ENCODE measurements at places on chromosomes 5 and 9. TPM values are rescaled to one million over a fixed set of nuclear protein-coding genes. Genes with fewer than 3 reads are reported as not detected.

DRD1 gene
- total RNA-seq: 0.19 TPM

IFNB1 gene
- total RNA-seq: not detected

CETN3 gene
- 19.9 TPM for total RNA-seq

IQGAP2 gene
- 57.0 TPM for total RNA-seq

ZNF658 gene
- 6.7 TPM for total RNA-seq

FPGS gene
- 178 TPM for total RNA-seq

MGAT1 gene
- total RNA-seq: 135 TPM

- H3K36me3 ChIP-seq: no peaks in the 10 kb centered on the region
- no peak for DNase-seq
- H3K27ac ChIP-seq: no peak overlapping the region
- H3K27me3 ChIP-seq: no peaks in the 10 kb centered on the region
- H3K4me3 ChIP-seq: no peak overlapping the region
- no peaks in the 10 kb centered on the region for H3K4me1 ChIP-seq
Observed at GRCh38 chr5:122151640-122152039, 22.3 kb downstream of the ZNF474 start.

- no peak overlapping the region for H3K27ac ChIP-seq
- H3K27me3 ChIP-seq: no peaks in the 10 kb centered on the region
- no peaks in the 10 kb centered on the region for H3K4me1 ChIP-seq
- no peak overlapping the region for H3K4me3 ChIP-seq
Observed at GRCh38 chr5:31757806-31758205, 118.9 kb downstream of the PDZD2 start.

DNA sequence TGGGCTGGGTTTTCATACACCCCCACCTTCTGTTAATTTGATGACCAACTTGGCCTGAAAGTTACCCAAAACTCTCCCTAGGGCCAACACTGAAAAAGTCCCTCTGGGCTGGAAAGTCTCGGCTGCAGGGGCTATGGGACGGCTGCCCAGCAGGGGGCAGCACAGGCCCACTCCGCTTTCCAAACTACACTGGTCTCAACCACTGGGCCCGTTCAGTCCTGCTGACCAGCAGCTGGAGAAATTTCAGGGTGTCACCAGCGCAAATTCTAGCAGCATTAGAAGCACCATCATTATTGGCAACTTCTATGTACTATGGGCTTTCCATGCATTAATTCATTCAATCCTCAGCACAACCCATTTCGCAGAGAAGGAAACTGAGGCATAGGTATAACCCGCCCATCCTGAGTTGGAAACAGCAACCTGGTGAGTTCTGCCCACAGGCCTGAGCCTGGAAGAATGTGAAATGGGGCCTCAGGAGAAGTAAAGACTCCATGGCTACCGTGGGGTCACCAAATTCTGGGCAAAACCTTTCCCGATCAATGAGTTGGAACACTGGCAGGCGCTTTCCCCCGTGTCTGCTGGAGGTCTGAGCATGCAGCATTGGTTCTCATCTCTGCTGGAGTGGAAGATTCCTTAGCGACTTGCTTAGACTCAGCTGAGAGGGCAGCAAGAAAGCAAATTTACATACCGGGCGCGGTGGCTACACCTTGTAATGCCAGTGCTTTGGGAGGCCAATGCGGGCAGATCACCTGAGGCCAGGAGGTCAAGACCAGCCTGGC, 9.7 kb downstream of the ORM2 start:
- H3K27me3 ChIP-seq: no peaks in the 10 kb centered on the region
- H3K36me3 ChIP-seq: peaks cover 78% of the 10 kb centered on the region

DNA sequence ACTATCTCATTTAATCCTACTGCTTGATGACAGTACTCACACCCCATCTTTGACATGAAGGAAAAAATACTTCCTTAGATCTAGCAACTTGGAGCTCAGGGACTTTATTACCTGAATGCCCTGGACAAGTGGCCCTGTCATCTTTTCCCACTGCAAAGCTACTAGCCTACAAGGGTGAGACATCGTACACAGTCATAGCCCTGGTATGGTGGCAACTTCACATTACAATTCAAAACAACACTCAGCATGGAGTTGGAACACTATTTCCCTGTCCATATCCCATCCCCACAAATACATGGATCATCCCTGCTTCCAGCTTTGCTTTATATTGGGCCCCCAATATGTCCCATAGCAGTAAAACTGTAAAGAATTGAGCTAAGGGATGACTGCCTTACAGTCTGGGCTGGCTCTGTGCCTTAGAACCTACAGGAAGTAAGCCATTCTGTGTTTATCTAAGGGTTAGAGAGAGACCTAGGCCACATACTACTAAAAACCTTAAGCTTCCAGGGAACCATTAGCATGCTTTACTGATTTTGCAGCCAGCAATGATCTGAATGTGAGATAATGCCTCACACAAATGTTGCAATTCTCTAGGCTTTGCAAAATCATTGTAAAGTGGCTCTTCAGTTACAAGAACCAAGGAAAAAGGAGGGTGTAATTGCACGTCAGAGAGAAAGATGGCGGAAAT, 55.9 kb downstream of the OTULIN start:
- DNase-seq: no peak
- H3K27ac ChIP-seq: no peak overlapping the region
- H3K36me3 ChIP-seq: peaks cover 8% of the 10 kb centered on the region
- H3K4me3 ChIP-seq: no peak overlapping the region
- no peaks in the 10 kb centered on the region for H3K4me1 ChIP-seq

- no peak overlapping the region for H3K4me3 ChIP-seq
- H3K27ac ChIP-seq: no peak overlapping the region
- no peaks in the 10 kb centered on the region for H3K27me3 ChIP-seq
- no peak for DNase-seq
- H3K4me1 ChIP-seq: peaks cover 40% of the 10 kb centered on the region
- no peaks in the 10 kb centered on the region for H3K36me3 ChIP-seq
Observed at GRCh38 chr9:69191231-69191630, 17.2 kb downstream of the TJP2 start.

DNA sequence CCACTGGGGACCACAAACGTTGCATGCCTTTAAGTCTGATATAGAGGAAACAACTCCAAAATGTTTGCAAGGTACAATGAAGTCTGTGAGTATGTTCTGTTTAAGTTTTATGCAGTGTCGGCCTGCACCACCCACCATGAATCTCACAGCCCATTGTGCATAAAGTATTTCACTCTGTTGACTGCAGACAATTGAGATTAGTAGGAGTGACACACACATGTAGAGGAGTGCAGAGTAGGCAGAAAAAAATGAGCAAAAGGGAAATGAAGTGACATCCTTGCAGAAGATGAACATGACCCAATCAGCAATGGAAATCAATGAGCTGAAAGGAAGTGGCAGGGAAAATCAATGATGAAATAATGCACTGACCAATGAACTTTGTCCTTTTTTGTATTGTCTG, 315.6 kb upstream of the PTPRD start:
- no peaks in the 10 kb centered on the region for H3K4me1 ChIP-seq
- H3K36me3 ChIP-seq: no peaks in the 10 kb centered on the region
- no peak overlapping the region for H3K27ac ChIP-seq

DNA sequence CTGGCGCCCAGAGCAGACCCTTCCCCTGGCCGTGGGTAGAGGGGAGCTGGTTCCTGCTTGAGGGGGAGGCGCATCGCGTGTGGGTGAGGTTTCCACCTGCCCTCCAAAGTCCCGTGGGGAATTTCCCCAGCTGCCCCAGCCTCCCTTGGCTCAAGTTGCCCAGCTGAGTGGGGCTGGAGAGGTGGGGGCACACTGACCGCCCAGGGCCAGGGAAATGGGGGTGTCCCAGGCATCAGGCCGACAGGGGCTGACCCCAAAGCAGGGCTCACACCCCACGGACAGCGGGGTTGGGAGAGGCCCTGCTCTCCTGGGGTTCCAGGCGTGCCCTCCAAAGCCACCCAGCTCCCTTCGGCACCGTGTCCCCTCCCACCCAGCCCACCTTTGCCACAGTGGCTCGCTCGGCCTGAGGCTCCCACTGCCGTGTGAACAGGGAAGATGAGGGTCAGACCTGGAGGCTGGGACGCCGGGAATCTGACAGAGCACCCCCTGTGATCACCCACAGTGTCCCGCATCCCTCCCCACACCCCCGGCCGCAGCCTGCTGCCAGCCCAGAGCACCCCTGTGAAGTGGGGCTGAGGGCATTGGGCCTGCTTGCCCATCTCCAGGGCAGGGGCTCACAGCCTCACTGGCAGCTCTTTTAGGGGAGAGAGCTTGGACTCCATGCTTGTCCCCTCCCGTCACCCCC, 933 bp upstream of the EGFL7 start:
- H3K27ac ChIP-seq: no peak overlapping the region
- no peaks in the 10 kb centered on the region for H3K36me3 ChIP-seq
- H3K4me3 ChIP-seq: no peak overlapping the region

DNA sequence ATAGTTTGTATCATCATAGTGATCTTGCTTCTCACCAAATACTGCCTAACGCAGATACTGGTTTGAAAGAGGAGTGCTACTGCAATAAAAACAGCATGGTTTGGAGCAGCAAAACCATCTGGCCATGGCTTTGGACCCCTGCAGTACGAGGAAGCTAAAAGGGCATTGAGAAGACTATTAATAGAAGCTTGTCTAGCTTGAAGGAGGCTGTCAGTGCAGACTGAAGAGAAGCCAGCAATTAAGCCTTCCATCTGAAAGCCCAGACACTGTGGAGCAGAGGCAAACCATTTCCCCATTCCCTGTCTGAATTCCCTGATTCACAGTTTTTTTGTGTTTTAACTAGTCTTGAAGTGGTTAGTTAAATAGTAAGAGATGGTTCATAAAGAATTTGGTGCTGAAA, 281.6 kb downstream of the PTPRD start:
- H3K36me3 ChIP-seq: no peaks in the 10 kb centered on the region
- no peaks in the 10 kb centered on the region for H3K27me3 ChIP-seq
- H3K4me3 ChIP-seq: no peak overlapping the region
- DNase-seq: no peak

- no peak overlapping the region for H3K4me3 ChIP-seq
- H3K36me3 ChIP-seq: no peaks in the 10 kb centered on the region
- no peaks in the 10 kb centered on the region for H3K4me1 ChIP-seq
- H3K27ac ChIP-seq: no peak overlapping the region
- H3K27me3 ChIP-seq: no peaks in the 10 kb centered on the region
Observed at GRCh38 chr9:84940294-84940693, 270.8 kb downstream of the NTRK2 start.

DNA sequence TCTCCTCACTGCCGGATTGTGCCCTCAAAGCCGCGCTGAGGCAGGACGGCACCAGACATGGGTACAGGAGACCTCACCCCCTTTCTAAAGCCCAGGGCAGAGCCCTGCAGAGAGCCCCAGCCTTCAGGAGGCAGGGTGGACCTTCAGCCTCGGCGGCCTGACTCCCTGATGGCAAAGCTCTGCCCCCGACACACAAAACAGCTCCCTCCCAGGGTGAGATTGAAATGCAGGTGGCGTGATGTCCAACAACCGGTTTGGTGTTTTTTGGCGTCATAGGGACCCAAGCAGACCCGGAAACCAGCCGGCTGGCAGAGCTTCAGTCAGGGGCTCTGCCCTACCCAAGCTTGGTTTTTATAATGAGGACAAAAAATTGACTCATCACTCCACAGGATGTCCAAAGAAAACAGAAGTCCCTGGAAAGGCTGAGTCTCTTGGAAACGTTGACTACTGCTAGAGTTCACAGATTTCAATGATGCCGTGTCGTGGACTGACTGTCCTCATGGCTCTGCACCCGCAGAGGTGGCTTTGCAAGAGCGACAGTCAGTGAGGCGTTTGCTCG, 275.2 kb upstream of the IRX1 start:
- H3K4me1 ChIP-seq: no peaks in the 10 kb centered on the region
- no peak for DNase-seq
- no peaks in the 10 kb centered on the region for H3K36me3 ChIP-seq
- H3K27ac ChIP-seq: no peak overlapping the region
- H3K27me3 ChIP-seq: no peaks in the 10 kb centered on the region
- H3K4me3 ChIP-seq: no peak overlapping the region

DNA sequence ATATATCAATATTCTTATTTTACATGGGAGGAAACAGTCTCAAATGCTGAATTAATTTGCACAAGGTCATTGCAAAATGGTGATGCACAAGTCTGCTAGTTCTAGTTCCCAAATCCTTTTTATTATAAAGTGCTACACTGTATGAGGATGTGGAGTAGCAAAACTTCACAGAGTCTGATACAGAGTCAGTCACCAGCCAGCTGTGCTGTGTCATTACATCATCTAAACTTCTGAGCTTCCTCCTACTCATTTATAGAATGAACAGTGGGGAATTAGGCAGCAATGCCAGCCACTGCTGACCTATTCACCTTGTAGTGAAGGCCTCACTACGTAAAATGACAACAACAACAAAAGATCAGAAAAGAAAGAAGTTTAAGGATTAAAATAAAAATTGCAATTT, 357.8 kb downstream of the TMEM167A start:
- no peaks in the 10 kb centered on the region for H3K27me3 ChIP-seq
- H3K36me3 ChIP-seq: no peaks in the 10 kb centered on the region
- DNase-seq: peak; percentile 18
- H3K4me3 ChIP-seq: no peak overlapping the region

GRCh38 chr5:178514851-178515418, 75.3 kb downstream of the COL23A1 start:
- H3K36me3 ChIP-seq: no peaks in the 10 kb centered on the region
- H3K27me3 ChIP-seq: no peaks in the 10 kb centered on the region
- H3K27ac ChIP-seq: no peak overlapping the region
- DNase-seq: no peak
- no peak overlapping the region for H3K4me3 ChIP-seq
- H3K4me1 ChIP-seq: no peaks in the 10 kb centered on the region

- H3K4me1 ChIP-seq: no peaks in the 10 kb centered on the region
- H3K27me3 ChIP-seq: no peaks in the 10 kb centered on the region
- H3K27ac ChIP-seq: no peak overlapping the region
- H3K36me3 ChIP-seq: no peaks in the 10 kb centered on the region
- no peak overlapping the region for H3K4me3 ChIP-seq
Observed at GRCh38 chr5:74468421-74468820, 172.1 kb downstream of the ENC1 start.

GRCh38 chr9:112158656-112159367, 16.3 kb downstream of the SUSD1 start:
- H3K4me1 ChIP-seq: no peaks in the 10 kb centered on the region
- no peak for DNase-seq
- no peak overlapping the region for H3K4me3 ChIP-seq
- H3K27me3 ChIP-seq: no peaks in the 10 kb centered on the region
- no peaks in the 10 kb centered on the region for H3K36me3 ChIP-seq
- no peak overlapping the region for H3K27ac ChIP-seq

DNA sequence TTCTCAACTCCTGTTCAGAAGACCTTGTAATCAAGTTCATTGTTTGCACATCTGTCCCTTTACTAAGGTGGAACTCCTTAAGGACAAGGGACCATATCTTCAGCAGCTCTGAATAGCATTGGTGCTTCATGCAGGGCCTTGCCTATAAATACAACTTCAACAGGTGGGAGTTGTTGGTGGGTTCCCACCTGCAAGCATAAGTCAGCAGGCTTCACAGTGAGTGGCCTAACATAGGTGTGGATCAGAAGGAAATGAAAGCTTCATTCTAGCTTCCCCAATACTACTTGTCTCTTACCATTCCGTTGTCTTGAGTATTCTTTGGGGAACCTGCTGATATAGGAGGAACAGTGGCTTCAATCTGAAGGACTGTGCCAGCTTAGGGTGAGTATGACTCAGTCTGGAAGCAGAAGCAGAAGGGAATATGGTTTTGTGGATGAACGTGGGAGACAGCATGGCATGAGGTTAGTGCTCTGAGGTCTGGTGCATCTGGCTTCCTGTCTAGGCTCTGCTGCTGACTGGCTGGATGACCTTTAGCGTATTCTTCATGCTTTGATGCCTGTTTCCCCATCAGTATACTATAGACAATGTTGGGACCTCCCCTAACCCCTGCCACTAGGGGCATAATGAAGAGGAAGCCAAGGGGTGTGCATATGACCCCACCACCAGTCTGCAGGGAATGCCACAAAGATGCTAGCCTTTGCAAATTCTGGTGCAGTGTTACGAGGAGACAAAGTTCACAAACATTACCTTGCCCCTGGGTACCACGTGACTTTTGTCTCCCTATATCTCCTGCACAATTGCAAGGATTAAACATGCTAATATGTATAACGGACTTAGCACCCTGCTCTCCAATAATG, 192.3 kb downstream of the PALM2AKAP2 start:
- no peaks in the 10 kb centered on the region for H3K36me3 ChIP-seq
- no peak overlapping the region for H3K4me3 ChIP-seq
- no peak for DNase-seq
- H3K27ac ChIP-seq: no peak overlapping the region
- H3K27me3 ChIP-seq: no peaks in the 10 kb centered on the region
